ENCODE measurements at places on chromosomes 16 and 17.

DNA sequence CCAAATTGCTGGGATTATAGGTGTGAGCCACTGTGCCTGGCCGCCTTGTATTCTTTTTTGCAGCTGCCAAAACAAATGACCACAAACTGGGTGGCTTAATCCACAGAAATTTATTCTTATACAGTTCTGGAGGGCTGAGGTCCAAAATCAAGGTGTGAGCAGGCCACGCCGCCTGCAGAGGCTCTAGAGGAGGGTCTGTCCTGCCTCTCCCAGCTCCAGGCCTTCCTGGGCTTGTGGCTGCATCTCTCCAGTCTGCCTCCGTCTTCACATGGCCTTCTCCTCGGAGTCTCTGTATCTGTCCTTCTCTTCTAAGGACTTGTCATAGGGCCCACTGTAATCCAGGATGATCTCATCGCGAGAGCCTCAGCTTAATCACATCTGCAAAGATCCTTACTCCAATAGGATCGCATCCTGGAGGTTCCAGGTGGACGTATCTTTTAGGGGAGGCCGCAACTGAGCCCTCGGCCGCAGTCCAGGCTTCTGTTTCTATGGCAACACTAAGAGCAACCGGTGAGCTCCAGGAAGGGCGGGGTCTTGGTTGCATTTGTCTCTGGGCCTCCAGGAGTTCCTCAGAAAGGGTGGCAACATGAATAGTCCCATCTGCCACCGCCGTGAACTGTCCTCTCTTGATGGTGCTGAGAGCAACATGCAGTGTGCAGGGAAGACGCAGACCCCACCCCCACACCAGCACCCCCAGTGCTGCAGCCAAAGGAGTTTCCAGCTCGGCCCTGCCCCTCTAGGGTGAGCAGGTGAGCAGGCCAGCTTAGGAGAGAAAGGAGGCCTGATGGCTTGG lies 29.5 kb upstream of the CREBBP start:
- no peak for DNase-seq

- no peak for DNase-seq
Observed at GRCh38 chr17:82845163-82845807, 5.5 kb upstream of the ZNF750 start.

DNA sequence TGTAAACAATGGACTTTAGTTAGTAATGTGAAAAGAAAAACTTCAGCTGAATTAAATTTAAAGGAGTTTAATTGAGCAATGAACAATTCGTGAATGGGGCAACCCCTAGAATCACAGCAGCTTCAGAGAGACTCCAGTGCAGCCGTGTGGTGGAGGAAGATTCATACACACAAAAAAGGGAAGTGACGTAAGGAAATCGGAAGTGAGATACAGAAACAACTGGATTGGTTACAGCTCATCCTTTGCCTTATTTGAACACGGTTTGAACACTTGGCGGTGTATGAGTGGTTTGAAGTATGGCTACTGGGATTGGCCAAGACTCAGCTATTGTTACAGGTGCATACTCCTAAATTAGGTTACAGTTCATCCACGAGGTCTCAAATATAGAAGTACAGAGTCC lies 460.4 kb upstream of the ASIC2 start:
- DNase-seq, result peak; percentile 30

- no peak for DNase-seq
Observed at GRCh38 chr16:78177987-78178386, 78.5 kb downstream of the WWOX start.

- no peak for DNase-seq
Observed at GRCh38 chr16:51651061-51651466, 500.0 kb upstream of the SALL1 start.

GRCh38 chr16:55120408-55120807 lies 189.7 kb downstream of the IRX5 start:
- DNase-seq, result no peak

GRCh38 chr16:9389543-9390207 lies 298.2 kb downstream of the HAPSTR1 start:
- no peak for DNase-seq

DNA sequence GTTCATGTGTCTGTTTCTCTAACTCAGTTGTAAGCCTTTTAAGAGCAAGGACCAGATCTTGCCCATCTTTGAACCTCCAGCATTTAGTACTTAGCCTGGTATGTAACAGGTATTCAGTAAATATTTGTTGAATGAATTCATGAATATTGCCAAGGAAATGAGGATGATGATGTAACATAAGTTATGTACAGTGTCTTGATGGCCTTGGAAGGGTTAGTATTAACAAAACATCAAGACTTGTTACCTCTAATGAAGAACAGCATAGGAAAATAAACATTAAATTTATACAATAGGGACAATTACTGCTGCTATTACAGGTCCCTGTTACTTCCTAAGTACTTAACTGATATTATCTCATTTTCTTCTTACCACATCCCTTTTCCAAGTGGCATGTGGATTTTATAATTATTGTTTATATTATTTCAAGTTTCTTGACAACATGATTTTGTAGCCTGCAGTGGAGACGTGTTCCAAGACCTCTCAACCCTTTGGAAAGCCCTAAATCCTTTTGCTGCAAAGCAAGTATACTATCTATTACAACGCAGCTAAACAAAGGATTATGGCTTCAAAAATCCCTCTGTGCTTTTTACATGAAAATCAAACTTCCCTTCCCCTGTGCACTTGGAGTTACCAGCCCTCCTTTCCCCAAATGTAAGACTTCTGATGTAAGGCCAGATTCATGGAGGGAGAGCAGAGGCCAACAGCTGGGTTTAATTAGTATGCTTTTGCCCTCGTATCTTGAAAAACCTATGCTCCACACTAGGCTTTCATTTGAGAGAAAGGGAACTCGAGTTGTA lies 77.4 kb upstream of the SMIM36 start:
- no peak for DNase-seq

GRCh38 chr16:12874186-12874585 lies 27.2 kb upstream of the SHISA9 start:
- DNase-seq, result no peak

DNA sequence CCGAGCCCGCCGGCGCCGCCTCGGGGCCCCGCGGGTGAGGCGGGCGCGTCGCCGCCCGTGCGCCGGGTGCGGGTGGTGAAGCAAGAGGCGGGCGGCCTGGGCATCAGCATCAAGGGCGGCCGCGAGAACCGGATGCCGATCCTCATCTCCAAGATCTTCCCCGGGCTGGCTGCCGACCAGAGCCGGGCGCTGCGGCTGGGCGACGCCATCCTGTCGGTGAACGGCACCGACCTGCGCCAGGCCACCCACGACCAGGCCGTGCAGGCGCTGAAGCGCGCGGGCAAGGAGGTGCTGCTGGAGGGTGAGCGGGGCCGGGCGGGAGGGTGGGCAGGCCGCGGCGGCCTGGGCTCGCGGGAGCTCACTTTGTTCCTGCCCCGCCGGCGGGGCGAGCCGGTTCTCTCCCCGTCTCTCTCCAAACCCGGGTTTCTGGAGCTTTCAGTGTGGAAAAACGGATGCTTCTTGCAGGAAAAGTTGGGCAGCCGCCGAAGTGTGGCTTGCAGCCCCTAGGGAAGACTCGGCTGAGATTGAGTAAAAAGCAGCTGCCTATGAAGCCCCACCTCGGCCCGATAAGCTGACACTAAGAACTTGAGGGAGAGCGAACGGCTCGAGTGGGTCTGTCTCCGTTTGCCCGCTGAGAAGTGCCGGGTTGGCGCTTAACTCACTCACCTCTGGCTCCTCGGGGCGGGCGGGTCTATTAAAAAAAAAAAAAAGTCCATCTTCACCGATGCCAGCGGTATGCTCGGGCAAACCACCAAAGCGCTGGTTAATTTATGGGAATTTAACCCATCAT lies 677 bp downstream of the SNTB2 start:
- no peak for DNase-seq

DNA sequence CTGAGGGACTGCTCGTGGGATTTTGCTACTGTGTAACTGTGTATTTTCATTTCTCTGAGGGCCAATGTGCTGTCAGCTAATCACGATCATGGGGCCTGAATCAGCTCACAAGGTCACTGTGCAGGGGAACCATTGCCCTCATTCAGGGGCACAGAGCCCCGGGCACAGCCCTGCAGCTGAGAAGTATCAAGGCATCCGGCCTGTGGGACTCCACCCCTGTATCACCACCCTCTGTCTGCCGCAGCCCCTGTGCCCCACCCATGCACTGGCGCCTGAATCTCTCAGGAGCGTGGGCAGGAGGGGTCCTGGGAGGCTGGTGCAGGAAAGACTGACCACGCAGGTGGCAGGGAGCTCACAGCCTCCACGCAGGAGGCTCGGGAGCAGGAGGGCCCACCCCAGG lies 43.4 kb upstream of the RASD1 start:
- DNase-seq, result no peak

DNA sequence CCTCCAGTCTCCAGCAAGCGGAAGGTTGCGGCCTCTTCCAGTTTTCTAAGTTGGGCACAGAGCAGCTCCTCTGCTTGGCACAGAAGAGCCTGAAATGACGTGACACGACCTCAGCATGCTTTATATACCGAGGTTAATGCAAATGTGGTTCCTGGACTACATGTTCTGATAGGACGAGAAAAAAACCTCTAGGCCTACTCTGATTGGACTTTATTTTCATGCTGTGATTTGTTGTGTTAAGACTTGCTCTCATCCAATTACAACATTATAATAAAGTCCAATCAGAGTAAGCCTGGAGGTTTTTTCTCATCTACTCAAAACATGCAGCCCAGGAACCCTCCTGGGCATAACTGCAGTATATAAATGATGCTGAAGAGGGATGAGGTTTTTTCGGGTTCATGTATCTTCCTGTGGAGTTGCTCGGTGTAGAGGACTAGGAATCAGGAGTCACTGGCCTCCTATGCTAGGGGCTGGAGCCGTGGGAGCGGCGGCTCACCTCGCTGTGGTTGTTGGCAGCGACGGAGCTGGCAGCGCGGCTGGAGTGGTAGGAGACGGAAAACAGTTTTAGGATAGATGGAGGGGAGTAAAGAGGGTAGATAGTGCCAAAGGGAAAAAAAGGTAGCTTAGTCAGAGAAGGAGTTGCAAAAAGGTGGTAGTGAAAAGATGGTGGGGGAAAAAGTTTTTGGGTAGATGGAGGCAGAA lies 878.0 kb downstream of the KCNJ18 start:
- DNase-seq, result no peak

DNA sequence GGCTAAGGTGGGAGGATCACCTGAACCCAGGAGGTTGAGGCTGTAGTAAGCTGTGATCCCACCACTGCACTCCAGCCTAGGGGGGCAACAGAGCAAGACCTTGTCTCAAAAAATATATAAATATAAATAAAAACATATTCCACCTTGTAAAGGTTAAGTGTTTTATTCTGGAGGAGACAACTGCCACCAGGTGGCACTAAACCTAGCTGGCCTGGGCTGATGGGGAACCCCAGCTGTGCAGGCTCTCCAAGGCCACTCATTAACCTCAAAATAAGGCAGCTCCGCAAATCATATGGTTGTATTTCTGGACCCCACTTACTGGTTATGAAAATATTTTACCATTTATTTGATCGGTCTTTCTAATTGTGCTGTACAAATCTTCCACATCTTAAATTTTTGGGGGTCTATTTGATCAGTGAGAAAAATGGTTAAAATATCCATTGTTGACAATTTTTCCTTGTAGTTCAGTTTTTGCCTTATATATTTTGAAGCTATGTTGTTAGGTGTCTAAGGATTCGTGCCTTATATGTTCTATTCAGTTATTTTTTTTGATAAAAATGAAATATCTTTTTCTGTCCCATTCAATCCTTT lies 8.5 kb upstream of the ICAM2 start:
- DNase-seq, result peak; percentile 71

DNA sequence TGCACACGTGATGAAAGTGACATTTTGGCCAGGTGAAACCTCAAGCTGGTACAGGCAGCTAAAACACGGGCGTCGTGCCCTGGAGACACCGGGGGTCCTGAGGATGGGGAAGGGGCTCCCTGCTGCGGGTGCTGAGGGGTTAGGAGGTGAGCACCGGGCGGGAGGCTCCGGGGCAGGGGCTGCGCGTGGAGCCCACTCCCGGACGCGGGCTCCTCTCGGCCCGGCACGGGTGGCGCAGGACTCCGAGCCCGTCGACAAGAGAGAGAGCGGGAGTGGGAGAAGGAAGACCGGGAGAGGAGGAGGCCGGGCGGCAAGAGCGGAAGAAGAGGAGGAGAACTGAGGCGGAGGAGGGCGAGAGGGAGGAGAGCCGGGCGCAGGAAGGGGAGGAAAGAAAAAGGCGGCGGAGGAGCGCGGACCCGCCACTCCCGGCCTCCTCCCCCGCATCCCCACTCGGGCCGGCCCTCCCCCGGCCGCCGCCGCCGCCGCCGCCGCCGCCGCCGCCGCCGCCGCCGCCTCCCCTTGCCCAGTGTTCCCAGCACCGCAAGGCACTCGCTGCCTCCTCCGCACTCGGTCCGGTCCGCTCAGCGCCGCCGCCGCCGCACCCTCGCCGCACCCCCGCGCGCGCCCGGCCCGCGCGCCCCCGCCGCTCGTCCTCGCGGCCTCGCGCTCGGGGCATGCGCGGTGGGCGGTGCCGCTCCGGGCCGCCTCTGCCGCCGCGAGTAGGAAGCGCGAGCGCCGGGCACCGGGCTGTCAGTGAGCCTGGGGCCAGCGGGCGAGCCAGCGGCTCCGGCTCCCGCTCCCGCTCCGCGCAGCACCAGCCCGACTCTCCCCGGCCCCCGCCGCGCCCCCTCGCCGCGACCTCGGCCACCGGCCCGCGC lies at the start of gene PRKCA:
Gene PRKCA (plus strand): TSS at position 750 of the 878 bp plus-strand sequence.
- peak; percentile 63 for DNase-seq

DNA sequence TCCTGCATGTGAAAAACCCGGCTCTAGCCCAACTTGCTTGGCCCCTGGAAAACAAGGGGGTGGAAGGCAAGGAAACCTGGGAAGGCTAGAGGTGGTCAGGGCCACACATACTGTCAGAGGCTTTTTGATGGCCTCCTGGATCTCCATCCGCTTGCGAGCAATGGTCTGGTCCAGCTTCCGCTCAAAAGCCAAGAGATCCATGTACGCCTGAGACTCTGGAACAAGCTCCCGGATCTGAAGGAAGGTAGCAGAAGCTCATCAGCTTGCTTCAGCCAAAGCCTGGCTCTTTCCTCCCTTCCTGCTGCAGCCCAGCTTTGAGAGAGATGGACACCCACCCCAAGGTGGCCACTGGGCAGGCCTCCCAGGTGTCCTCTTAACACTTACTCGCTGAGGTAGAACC lies 5.7 kb downstream of the SMARCD2 start:
- DNase-seq, result no peak

- no peak for DNase-seq
Observed at GRCh38 chr17:5677620-5678019, 93.3 kb upstream of the NLRP1 start.

GRCh38 chr16:82008957-82009592 lies 2.2 kb downstream of the SDR42E1 start:
- DNase-seq, result no peak

DNA sequence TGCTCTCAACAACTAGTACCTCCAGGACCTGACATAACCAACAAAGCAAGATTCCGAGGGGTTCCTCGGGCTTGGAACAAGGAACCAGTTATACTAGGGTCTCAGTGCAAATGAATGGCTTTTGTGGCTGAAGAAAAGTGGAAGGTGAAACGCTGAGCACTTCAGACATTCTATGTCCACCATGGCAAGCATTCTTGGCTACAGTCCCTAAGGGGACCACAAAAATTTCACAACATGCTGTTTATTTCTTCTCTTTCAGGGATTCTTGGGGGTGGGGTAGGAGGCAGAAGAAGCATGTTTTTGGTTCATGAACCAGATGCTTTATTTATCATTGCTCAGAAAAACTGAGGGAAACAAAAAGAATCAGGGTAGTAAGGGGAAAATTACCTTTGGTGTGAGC lies 479.9 kb upstream of the CDH11 start:
- DNase-seq, result no peak

GRCh38 chr17:74513987-74514631 lies 17.2 kb downstream of the CD300LB start:
- DNase-seq, result no peak

- no peak for DNase-seq
Observed at GRCh38 chr16:81493755-81494433, 49.3 kb downstream of the CMIP start.

- DNase-seq, result peak; percentile 80
Observed at GRCh38 chr17:78745407-78746088, 36.5 kb downstream of the CYTH1 start.

Data from AML-193 (cell line).